ENCODE measurements at places on chromosomes 5 and 9.

DNA sequence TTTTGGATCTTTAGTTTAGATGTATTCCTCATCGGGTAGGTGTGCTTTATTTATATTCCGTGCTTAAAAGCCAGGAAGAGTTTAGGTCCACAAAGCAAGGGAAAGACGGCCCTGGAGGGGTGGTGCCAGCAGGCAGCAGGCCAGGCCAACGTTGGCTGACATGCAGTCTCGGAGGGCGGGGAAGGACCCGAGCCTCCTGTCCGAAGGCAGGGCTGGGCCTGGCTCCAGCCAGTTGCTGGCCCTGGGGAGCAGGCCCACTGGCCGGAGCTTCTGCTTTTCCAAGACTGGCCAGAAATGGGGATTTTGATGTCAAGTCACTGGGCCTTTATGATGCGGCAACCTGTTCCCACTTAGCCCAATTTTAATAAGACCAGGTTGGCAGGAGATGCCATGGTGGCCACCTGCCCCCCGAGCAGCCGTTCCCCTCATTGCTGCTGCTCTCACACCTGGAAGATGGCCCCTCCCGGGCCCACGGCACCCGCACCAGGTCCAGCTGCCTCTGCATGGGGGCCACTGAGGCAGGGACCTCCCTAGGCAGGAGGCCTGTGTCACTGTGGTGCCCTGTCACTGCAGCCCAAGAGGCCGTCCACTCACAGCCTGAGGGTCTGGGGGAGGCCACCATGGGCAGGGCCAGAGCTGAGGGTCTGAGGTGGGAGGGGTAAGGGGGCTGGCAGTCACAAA is 23.2 kb downstream of the LPCAT1 start:
- no peaks in the 10 kb centered on the region for H3K27me3 ChIP-seq
- H3K36me3 ChIP-seq = 0 out of 2 replicates have a peak, but pooled peaks cover 5% of the 10 kb centered on the region
- peaks cover 22% of the 10 kb centered on the region for H3K4me1 ChIP-seq
- no peak overlapping the region for H3K4me3 ChIP-seq
- DNase-seq = no peak

DNA sequence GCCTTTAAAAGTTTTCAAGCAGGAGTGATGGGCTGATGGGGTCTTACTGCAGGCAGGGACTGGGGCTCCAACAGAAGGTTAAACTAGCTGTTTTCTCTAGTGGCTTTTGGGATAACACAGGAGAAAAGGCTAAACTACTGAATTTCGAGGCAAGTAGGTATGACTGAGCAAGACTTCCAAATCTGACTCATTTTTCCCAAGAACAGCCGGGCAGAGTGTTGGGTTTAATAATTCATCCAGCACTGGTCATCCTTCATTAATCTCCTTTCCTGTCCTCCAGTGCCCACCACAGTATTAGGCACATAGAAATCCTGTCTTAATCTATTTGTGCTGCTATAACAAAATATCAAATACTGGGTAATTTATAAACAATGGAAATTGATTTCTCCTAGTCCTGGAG is 20.5 kb downstream of the MSX2 start:
- H3K4me3 ChIP-seq = no peak overlapping the region
- no peak overlapping the region for H3K27ac ChIP-seq
- H3K4me1 ChIP-seq = no peaks in the 10 kb centered on the region
- DNase-seq = no peak

DNA sequence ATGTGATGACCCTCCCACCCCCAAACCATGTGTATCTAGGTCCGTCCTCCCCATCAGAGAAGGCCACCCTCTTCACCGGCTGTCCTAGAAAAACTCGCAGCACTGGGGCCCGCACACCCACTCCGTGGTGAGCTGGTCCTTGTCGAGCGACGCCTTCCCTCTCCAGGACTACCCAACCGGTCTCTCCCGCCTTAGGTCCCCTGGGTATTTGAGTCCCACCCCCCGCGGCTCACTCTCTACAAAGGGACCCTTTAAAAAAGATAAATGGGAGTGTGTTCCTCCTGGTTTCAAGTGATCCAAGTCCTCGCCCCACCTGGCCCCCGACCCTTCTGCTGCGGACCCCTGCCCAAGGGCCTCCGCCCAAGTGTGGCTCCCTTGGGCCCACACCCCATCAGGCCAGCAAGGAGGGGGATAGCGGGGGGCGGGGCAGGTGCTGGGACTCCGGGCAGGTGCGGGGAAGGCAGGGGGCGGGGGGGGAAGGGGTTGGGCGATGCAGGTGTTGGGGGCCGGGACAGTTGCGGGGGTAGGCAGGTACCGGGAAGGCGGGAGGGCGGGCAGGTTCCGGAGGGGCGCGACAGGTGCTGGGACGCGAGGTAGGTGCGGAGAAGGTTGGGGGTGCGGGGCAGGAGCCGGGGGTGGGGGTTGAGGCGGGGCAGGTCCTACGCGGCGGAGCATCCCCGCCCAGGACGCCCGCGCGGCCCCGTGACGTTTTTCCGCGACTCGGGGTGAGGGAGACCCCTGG is 970 bp upstream of the ARRDC1 start:
- H3K27ac ChIP-seq = no peak overlapping the region
- peaks cover 6% of the 10 kb centered on the region for H3K4me1 ChIP-seq
- DNase-seq = peak; percentile 35
- H3K4me3 ChIP-seq = peak overlapping the region; percentile 59
- peaks cover 6% of the 10 kb centered on the region for H3K27me3 ChIP-seq
- H3K36me3 ChIP-seq = no peaks in the 10 kb centered on the region

- no peak overlapping the region for H3K4me3 ChIP-seq
- no peaks in the 10 kb centered on the region for H3K36me3 ChIP-seq
- no peak for DNase-seq
- no peak overlapping the region for H3K27ac ChIP-seq
These were observed 24.9 kb upstream of the CRHBP start for GRCh38 chr5:76927961-76928360.

GRCh38 chr9:90142580-90142979 is 500.0 kb downstream of the DIRAS2 start:
- H3K27ac ChIP-seq = no peak overlapping the region
- 0 out of 2 replicates have a peak, but pooled peaks cover 2% of the 10 kb centered on the region for H3K36me3 ChIP-seq
- H3K4me3 ChIP-seq = no peak overlapping the region
- H3K4me1 ChIP-seq = no peaks in the 10 kb centered on the region

GRCh38 chr5:125452991-125453390 is 706.6 kb upstream of the ZNF608 start:
- no peaks in the 10 kb centered on the region for H3K27me3 ChIP-seq
- DNase-seq = no peak
- H3K36me3 ChIP-seq = no peaks in the 10 kb centered on the region

DNA sequence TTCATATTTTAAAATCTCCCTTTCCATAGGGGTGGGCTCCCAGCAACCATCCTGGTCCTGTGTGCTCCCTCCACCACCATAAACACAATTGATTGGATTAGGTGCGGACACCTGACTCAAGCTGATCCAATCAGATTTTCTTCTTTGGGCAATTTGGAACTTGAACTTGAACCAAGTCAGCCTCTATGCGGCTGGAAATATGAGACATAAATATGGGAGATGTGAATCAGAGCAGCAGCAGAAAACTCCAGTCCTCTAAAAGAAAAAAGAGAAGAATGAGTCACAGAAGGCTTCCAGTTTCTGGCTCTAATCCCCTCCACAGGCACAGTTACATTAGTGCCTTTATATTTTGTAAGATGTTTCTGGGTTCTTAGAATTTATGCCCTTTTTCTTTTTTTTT is 306.6 kb downstream of the MLLT3 start:
- no peaks in the 10 kb centered on the region for H3K36me3 ChIP-seq
- no peak for DNase-seq
- H3K27me3 ChIP-seq = no peaks in the 10 kb centered on the region
- H3K4me3 ChIP-seq = no peak overlapping the region
- no peaks in the 10 kb centered on the region for H3K4me1 ChIP-seq

- DNase-seq = no peak
- no peaks in the 10 kb centered on the region for H3K36me3 ChIP-seq
- H3K4me3 ChIP-seq = no peak overlapping the region
- H3K27me3 ChIP-seq = no peaks in the 10 kb centered on the region
- no peaks in the 10 kb centered on the region for H3K4me1 ChIP-seq
These were observed 16.1 kb downstream of the NIPSNAP3B start for GRCh38 chr9:104779946-104780535.

DNA sequence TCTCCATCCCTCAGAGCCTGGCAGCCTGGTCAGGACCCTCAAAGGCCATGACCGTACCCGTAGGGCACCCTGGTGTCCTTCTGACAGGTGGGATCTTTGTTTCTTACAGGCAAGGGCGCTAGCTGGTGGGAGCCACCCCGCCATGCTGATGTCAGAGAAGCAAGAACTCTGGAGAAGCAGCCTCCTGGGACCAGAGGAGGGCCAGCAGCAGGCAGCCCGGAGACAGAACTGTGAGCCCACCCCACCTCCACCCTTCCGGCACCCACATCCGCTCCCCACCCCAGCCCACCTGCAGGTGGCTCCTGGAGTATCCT is 42.2 kb upstream of the IL17B start:
- H3K4me3 ChIP-seq = no peak overlapping the region
- H3K27ac ChIP-seq = no peak overlapping the region
- peaks cover 35% of the 10 kb centered on the region for H3K4me1 ChIP-seq

- H3K27me3 ChIP-seq = no peaks in the 10 kb centered on the region
- H3K36me3 ChIP-seq = no peaks in the 10 kb centered on the region
- H3K4me3 ChIP-seq = no peak overlapping the region
- DNase-seq = peak; percentile 27
These were observed 15.6 kb downstream of the MLLT3 start for GRCh38 chr9:20606652-20607051.
